BE2C (cell line): ENCODE measurements at places on chromosomes 5 and 9.

- DNase-seq, result no peak
These were observed 101.1 kb downstream of the APBA1 start for GRCh38 chr9:69571032-69571431.

DNA sequence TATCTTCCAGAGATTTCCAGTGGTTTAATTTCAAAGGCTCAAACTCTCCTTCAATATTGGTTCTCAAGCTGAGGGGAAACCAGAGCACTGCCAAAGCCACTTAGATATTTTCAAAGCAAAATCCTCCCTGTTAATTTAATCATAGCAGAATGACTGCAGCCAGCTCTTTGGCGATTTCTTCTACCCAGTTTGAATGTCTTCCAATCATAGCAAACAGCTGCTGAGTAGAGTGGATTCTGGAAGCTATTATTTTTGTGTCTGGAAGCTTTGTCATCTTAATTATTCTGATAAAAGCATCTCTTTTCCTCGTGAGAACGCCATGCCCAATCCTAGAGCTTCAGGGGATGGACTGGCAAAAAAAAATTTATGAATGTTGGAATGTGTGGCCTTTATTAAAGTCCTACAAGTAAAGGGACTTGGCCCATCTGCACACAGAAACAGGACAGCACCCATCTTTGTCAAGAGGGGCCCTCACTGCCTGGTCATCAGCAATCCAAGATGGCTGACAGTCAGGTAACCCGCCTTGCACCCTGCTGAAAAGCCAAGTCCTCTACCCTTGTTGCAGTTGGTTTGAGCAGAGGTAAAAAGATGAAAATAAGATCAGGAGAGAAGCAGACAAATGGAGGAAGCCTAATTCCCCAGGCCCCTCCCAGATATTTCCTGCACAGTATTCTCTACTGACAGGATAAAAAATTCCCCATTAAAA is 125.1 kb downstream of the SUSD1 start:
- DNase-seq, result peak; percentile 14

DNA sequence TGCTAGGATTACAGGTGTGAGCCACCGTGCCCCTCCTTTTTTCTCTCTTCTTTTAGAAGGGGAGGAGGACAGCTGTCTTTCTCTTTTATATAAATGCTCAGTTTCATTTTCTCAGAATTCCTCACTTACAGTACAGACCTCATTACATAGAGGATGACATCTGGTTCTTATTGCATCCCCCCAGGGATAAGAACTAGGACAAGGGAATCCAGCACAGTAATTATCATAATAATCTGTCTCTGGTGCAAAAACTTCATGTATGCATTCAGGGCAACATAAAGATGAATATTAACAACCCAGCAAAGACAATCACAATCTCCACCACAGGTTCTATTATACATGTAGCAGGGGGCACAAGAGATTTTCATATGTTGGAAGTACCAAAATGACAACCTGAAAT is 5.1 kb downstream of the SPZ1 start:
- DNase-seq, result no peak

DNA sequence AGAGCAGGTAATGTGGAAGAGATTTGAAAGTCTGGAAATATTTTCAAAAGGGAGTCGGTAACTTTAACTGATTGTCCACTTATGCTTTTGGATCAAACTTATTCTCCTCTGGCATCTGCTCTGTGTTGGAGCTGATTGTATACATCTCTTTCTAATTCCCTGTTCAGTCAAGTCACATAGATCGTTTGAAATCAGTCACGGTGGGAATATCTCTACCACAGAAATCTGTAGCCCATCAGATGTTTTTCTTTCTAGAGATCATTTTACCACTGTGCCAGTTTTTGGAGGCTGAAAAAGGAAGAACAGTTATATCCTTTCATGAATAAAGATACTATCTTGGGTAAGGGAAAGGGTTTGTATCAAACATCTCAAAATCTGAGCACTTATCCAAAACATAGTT is 1853.3 kb downstream of the EFNA5 start:
- no peak for DNase-seq

DNA sequence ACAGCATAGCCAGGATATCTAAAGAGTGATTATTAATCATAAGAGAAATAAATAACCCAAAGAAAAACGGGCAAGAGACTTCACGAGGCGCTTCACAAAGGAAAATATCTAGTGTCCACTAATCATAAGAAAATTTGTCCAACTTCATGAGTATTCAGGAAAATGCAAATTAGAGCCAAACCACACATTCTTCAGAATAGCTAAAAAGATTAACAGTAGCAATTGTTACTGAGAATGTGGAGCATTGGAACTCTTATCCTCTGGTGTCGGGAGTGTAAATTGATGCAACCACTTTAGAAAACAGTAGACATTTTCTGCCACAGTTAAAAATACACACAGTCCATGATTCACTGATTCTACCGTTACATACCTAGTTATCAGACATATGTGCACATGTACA is 145.7 kb downstream of the CWC27 start:
- no peak for DNase-seq

DNA sequence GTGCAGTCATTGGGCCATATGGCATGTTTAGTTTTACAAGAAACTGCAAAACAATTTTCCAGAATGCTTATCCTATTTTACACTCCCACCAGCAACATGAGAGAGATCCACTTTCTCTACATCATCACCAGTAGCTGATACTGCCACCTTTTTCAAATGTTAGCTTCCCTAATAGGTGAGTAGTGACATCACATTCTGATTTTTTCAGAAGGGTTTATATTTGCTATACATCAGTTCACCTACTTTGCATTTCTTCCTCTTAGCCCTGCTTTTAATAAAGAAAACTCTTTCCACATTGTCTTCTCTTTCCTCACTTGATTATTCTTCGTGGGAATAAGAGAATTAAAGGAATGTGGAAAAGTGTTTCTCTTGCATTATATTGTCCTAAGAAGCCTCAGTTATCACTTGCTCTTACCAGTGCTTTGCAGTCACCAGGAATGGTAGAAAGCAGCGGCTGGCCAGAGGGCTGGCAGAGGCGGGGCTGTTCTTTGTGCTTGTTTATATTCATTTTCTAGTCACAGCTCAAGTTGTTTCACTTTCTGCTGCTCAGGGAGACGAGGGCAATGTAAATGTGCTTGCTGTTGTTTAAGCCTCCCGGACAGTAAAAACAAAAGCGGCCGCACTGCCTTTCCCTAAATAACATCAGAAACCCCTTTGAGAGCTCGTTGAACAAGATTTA is 164.8 kb downstream of the HSD17B3 start:
- DNase-seq, result no peak

GRCh38 chr9:32403567-32404260 is 19.3 kb downstream of the ACO1 start:
- DNase-seq, result no peak

DNA sequence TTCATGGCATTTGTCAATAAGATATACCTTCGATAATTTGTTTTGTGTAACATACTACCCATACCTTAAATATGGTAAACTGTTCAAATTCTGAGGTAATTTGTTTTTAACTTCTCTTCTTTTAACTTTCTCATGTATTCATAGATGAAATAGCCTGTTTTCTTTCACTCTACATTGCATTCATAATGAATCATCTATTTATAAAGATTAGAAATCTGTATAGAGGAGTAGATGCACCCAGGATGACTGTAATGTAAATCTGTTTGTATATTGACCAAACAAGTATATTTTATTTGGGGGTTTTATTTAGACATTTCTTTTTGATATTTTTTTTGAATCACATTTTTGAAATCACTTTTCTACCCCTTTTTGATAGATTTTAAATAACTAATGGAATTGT is 144.6 kb downstream of the CD180 start:
- DNase-seq, result no peak

- no peak for DNase-seq
These were observed 109.9 kb downstream of the RPS23 start for GRCh38 chr5:82168294-82168693.

GRCh38 chr9:114140850-114141249 is 14.5 kb upstream of the COL27A1 start:
- no peak for DNase-seq

DNA sequence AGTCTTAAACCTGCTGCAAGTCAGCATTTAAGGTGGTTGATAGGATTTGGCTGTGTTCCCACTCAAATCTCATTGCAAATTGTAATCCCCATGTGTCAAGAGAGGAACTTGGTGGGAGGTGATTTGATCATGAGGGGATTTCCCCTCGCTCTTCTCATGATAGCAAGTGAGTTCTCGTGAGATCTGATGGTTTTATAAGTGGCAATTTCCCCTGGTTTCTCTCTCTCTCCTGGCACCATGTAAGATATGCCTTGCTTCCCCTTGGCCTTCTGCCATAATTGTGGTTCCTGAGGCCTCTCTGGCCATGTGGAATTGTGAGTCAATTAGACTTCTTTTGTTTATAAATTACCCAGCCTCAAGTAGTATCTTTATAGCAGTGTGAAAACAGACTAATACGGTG is 84.3 kb upstream of the SMC2 start:
- DNase-seq, result no peak

- DNase-seq, result no peak
These were observed 37.6 kb downstream of the DUSP1 start for GRCh38 chr5:172733131-172733973.

- DNase-seq, result no peak
These were observed 6.3 kb downstream of the UCK1 start for GRCh38 chr9:131524665-131525315.

DNA sequence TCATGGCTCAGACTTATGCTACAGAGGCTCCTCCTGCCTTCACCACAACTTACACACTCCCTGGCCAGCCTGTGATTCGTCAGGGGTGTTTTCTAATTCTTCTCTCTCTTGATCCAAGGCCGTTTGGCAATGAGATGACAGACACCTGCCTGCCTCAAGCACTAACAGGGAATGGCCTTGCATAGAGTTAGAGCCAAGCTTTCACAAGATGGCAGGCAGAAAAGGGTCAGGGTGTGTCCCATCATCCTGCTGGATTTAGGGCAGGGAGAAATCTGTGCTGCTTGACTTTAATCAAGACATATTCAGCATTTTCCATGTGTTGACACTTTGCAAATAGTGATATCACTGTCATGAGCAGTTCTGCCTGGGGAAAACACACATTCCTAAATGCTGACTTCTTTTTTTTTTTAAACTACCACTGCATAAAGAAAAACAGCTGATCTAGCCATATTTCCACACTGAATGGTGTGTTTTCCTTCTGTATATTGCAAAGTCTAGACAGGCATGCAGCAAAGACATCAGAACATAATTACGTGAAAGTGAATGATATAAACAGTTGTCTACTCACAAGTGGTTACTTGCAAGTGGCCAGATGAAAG is 95.0 kb upstream of the SLC25A48 start:
- no peak for DNase-seq

DNA sequence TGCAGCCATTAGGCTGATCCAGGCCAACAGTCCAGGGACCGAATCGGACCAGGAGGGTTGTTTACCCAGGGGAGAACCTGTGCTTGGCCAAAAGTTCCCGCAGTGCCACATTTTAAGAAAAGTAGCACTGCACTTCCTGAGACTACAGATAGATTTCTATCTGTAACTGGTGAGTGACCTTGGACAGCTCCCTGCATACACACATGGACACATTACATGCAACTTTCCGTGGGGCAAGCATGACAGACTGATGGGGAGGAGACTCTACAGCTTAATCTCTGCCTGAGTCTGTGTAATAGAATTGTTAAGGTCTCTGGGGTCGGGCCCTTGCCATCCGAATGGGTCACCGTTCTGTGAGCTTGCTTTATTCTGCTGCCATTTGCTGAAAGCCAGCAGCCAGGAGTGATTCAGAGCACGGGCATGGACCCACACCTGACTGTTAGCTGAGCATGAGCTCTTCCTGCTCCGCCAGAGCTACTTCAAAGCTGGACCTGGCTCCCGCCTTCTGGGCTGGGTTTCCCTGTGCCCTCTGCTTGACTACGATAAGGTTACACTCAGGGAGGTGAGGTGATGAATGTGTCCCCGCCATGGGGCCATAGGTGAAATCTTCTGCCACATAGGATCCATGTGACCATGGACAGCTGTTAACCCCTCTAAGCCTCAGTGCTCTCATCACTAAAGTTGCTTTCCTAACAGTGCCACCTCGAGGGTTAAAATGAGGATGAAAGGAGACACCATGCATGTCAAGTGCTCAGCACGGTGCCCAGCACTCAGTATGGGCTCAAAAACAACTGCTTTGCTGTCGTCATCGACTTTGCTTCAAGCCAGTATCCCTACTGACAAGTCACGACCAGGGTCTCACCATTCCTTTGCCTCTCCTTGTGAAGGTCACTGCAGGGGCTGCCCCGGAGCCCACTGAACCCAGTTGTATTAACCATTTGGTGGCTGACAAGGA is 200.0 kb downstream of the MELK start:
- no peak for DNase-seq

DNA sequence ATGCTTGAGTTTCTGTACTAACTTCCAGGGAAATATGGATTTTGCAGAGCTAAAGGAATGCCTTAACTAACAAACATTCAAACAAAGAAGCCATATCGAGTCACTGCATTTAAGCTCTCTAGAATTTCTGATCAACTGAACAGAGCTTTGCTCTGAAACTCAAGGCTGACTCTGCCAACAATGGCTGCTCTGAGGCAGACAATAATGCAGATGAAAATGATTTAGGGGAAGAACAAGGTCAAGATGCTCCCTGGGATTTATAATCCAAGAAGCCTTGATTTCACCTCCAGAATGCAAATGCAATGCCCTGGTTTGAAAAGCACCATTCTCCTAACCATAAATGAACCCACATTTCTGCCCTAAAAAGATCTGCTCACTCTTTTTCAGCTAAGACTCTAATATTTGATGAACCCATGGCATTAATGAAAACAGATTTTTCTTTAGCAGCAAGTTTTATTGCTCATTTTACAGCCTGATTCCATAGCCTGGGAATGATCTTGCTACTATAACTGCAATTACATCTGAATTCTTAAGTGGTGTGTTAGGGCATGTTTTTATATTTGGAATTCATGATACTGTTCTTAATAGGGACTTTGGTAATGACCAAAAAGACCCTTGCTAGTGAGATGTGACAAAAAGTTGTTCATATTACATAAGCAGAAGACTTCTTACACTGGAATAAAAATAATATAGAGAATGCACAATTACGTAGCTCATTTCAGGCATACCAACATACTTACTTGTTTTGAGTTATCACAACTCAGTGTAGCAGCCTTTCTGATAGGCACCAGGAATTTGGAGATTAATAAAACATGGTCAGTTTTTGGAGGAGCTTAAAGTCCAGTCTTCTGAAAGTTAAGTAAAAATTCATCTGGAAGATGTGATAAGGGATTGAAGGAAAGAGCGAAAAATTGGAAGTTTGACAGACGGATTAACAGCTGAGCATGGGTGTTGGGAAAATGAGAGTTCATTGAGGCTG is 169.4 kb downstream of the TRPM3 start:
- DNase-seq, result no peak

DNA sequence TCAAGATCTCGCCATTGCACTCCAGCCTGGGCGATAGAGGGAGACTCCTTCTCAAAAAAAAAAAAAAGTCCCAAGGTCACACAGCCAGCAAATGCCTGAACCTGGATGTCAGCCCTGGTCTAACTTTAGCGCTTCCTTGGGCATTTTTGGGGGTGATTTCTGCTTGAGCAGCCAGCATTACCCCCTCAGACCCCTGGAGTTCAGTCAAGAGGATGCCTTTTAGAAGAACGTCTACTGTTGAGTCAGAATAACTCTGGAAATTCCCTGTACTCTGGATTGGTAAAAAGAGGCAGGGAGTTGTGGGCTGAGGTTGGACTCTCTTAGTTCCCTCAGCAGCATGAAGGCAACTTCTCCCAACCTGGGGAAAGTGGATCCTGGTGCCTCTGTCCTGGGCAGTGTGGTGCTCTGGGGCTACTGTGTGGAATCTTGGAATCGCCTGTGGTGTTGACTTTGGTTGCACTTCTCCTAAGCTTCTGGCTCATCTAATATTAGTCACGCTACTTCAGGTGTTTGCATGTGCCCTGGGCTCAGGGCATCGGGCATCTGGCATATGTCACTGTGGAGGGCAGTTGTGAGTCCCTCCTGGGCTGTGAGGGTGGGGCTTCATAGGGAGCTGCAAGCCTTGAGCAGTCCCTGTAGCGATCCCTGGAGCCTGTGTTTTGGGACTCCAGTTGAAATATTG is 32.2 kb downstream of the STXBP1 start:
- DNase-seq, result no peak
